ENCODE measurements at places on chromosomes 1 and 21.

GRCh38 chr1:34970220-34970735 is 14.9 kb downstream of the TMEM35B start:
- no peak for DNase-seq

DNA sequence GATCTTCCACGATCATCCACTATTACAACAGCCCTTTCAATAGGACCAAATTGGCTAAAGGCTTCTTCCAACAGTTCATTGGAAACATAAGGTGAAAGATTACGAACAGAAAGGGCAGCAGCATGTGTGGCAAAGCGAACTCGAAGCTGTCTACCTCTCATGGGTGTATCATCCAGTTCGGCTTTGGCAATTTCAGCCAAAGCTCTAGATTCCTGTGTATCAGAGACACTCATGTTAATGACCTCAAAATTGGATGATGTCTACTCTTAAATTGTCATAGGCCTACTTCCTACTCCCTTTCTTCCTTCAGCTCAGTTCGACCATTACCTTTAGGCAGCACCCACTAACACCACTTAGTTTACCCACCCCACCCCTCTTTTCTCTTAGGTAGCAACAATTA is 2.2 kb downstream of the SFPQ start:
- DNase-seq: no peak

DNA sequence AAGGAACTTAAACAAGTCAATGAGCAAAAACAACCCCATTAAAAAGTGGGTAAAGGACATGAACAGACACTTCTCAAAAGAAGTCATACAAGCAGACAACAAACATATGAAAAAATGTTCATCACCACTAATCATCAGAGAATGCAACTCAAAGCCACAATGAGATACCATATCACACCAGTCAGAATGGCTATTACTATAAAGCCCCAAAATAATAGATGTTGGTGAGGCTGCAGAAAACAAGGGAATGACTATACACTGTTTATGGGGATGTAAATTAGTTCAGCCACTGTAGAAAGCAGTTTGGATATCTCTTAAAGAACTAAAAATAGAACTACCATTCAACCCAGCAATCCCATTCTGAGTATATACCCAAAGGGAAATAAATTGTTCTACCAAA is 51.2 kb downstream of the MRPL39 start:
- DNase-seq: no peak

GRCh38 chr1:221751226-221751887 is 9.5 kb upstream of the DUSP10 start:
- no peak for DNase-seq

DNA sequence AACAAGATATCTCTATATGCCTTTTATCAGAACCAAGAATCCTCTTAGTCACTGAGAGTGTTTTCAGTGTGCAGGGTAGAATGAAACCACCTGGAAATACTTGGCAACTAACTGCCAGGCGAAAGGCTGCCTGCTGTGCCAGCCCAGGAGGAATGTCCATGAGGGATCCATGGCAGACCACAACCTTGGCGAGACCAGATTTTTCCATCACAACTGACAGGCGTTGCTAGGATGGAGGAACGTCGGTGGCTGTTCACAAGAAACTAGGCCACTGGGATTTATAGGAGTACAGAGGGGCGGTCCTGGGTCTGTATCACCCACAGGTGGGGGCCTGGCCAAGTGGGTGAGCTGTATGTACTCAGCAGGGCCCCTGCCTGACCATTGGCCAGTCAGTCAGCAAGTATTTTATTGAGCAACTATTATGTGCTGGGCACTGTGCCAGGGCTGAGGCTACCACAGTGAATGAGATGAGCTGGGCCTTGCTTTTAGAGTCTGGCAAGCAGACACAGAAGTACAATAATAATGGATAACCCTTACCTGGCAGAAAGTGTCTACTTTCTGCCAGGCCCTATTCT is 199.4 kb downstream of the FOXD2 start:
- no peak for DNase-seq
